ENCODE measurements at places on chromosomes 4 and X.

GRCh38 chrX:23749576-23749975, 6.5 kb upstream of the ACOT9 start:
- no peak for DNase-seq

DNA sequence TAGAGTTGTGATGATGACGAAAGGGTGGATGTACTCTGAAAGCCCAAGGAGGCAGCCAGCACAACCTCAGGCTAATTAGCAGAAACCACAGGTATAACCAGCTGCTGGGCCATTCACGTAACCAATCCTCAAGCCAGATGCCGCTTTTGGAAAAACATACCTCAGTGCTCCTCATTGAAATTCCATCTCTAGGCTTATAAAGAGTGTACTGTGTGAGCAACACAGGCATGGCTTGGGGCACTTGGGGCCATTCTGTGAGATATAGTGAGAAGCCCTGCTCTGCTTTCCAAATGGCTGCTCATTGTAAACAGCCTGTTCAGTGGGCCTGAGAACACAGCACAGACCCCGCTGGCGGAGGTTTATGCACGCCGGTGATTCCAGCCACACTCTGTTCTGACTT, 182.1 kb upstream of the HHIP start:
- no peak for DNase-seq

- DNase-seq = no peak
Measured at GRCh38 chr4:56728512-56728911, 47.4 kb upstream of the HOPX start.

GRCh38 chrX:54447461-54447860, 7.3 kb downstream of the TSR2 start:
- DNase-seq = no peak

GRCh38 chrX:31139961-31140360, 68.1 kb upstream of the FTHL17 start:
- DNase-seq = no peak

- no peak for DNase-seq
Measured at GRCh38 chr4:171221181-171221580, 592.0 kb upstream of the GALNTL6 start.

- no peak for DNase-seq
Measured at GRCh38 chrX:10634392-10635161, 14.2 kb upstream of the MID1 start.

- no peak for DNase-seq
Measured at GRCh38 chrX:122739770-122740169, 444.3 kb upstream of the GRIA3 start.

DNA sequence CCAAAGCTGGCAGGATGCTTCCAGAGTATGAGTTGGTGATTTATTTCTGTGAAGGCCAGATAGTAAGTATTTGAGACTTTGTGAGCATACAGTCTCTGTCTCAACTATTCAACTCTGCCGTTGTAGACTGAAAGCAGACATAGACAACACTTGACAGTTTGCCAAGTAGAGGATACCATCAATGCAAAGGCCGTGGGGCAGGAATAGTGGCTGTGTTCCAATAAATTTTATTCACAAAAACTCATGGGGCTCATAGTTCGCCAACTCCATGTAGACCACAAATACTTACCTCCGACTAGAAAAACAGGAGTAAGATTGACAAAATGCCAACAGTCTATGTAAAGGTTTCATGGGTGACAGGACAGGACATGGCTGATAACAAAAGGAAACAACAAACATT, 3.7 kb upstream of the PIR start:
- no peak for DNase-seq

DNA sequence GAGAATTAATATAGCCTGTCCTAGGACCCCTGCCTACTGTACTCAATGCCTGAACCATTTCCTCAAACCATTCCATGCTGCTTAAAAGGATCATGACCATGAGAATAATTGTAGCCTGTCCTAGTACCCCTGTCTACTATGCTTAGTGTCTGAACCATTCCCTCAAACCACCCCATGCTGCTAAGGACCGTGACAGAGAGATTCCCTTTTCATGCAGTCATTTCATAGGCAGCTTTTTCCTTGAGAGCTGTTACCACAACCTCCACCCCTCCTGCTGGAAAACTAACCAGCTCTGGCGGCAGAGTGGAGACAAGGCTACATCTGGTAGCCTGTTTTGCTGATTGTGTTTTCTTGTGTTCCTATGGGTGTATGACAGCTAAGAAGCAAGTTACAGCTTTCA, 174.9 kb upstream of the SMARCAD1 start:
- no peak for DNase-seq

GRCh38 chr4:152962150-152962549, 26.0 kb downstream of the FHDC1 start:
- no peak for DNase-seq

- DNase-seq = peak; percentile 69
Measured at GRCh38 chrX:153875391-153876111, 10.4 kb downstream of the L1CAM start.

GRCh38 chr4:101187841-101188240, 159.5 kb downstream of the PPP3CA start:
- no peak for DNase-seq

GRCh38 chr4:100420571-100420970, 97.3 kb downstream of the EMCN start:
- DNase-seq = no peak

DNA sequence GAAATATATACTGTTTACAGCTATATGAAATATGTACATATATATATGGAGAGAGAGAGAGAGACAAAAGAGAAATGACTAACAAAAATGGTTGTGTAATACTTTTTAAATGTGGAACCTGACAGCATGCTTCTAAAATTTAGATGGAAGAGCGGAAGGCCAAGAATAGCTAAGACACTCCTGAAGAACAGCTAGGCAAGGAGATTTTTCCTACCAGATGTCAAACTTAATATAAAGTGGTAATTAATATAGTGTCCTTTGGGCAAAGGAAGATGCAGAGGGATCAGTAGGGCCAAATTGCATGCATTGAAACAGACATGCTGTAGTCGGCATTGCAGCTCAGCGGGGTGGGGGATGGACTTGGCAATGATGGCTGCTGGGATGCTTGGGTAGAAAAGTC, 45.2 kb downstream of the ADD1 start:
- DNase-seq = no peak

DNA sequence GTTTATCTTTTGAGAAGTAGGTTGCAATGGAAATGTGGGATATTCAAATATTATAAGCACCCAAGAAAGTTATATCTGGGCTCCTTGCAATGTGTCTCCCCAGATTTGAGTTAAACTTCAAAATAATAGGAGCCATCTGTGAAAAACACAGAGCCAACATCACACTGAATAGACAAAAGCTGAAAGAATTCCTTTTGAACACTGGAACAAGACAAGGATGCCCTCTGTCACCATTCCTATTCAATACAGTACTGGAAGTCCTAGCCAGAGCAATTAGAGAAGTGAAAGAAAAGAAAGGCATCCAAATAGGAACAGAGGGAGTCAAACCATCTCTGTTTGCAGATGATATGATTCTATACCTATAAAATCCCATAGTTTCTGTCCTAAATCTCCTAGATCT, 114.3 kb upstream of the IL1RAPL1 start:
- DNase-seq = no peak

- DNase-seq = no peak
Measured at GRCh38 chr4:124970011-124970410, 257.5 kb upstream of the ANKRD50 start.

DNA sequence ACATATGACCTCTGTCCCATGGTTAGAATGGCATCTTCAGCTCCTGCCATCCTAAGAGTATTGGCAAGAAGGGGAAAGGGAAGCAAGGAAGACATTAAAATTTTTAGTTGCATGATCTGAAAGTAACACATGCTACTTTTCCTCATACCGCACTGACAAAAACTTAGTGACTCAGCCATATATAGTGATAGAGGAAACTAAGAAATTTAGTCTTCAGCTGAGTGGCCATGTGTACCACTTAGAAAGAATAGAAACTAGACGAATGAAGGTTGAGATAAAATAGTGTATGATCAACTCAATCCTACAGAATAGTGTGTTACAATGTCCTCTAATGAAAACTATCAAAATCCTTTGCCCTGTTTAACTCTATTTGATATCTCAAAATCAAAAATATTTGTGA, 164.1 kb downstream of the PPP3CA start:
- DNase-seq = no peak

DNA sequence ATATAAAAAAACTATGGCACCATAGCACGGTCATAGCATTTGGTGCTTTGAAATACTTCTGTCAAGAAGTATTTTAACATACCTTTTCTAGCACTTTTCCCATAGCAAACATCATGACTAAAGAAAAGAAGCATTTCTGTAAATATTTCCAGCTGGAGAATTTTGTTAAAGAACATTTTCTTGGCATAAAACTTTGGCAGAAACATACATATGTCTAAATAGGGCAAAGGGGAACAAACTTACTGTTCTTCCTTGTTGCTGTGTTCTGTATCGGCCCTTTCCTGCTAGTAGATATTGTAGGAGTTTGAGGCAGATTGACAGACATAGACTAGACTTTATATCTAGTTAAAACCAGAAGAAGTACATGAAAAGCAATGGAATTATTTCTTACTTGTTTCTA, 2368.5 kb downstream of the PCDH7 start:
- no peak for DNase-seq

DNA sequence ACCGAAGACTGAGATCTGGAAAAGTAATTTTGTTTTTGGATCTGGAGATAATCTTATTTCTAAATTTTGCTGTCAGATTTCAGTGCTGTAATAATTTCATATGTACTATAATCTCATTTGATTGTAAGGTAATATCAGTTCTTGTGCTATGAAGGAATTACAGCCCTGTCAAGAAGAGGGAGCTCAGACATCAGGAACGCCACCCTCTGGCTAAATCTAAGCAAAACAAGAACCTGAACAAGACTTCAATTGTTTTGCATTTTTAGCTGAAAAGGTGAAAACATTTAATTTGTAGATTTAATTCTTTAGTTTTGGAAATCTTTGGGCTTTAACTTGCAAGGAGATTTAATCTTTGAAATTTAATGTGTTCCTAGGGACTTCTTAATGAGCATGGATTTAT, 525.4 kb upstream of the HS3ST1 start:
- no peak for DNase-seq

- no peak for DNase-seq
Measured at GRCh38 chrX:68596871-68597270, 50.6 kb upstream of the STARD8 start.

DNA sequence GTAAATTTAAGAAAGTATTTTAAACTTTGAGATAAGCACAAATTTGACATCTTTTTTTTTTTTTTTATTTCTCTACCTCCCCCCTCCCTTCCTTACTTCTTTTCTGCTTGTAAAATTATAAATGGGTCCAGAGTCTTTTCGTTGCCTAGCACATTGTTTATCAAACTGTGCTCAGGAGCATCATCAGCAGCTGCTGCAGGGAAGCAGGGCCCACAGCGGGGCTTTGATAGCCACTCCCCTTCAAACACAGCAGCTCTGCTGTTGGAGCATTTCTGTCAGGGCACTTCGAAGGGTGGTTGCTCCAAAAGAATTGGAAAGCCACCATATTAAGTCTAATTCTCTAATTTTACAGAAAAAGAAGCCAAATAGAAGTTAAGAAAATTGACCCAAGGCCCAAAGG, 588.3 kb downstream of the SPRY1 start:
- DNase-seq = no peak

GRCh38 chr4:125313989-125314667, 627 bp upstream of the FAT4 start:
- no peak for DNase-seq

GRCh38 chr4:185341841-185342240, 53.9 kb downstream of the LRP2BP start:
- no peak for DNase-seq

GRCh38 chrX:139194571-139195280, 335.8 kb upstream of the F9 start:
- DNase-seq = no peak

DNA sequence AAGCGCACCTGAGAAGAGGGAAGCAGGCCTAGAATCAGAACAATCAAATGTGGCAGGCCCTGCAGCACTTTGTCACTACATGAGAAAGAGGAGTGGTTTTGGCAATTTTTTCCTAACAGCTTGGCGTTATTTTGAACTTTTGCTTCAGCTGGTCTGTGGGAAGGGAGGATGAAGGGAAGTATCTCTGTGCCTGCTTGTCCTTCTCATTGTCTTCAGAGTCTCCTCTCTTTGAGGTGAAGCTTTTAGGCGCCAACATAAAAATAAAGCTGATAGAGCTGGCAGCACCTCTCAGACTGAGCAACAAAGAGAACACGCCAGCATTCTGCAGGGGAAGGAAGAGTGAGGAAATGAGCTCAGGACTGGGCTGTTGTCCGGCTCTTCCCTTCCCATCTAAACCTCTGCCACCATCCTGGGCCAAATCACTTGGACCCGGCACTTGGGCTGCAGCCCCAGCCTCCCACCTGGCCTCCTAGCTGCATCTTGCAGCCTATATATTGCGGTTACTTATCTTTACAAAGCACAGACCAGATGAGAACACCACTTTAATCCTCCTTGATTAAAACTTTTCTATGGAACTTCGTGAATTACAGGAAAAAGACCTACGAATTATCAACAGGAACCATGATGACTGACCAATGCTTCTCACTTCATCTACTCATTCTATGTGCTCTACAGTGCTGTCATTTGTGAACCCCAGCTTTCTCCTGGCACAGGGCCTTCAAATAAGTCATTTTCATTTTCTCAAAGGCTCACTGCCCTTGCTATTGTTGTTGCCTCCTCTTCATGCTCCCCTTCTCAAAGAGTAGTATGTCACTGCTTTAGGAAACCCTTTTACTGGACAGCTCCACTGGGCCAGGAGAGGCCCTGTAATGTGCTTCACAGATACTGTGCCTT, 476.4 kb upstream of the HS3ST1 start:
- no peak for DNase-seq

GRCh38 chr4:1711571-1712215, 426 bp downstream of the SLBP start:
- DNase-seq = peak; percentile 33

- no peak for DNase-seq
Measured at GRCh38 chrX:136021160-136021559, 35.9 kb downstream of the SLC9A6 start.

GRCh38 chr4:139202991-139203390, 26.0 kb upstream of the ELF2 start:
- DNase-seq = no peak

DNA sequence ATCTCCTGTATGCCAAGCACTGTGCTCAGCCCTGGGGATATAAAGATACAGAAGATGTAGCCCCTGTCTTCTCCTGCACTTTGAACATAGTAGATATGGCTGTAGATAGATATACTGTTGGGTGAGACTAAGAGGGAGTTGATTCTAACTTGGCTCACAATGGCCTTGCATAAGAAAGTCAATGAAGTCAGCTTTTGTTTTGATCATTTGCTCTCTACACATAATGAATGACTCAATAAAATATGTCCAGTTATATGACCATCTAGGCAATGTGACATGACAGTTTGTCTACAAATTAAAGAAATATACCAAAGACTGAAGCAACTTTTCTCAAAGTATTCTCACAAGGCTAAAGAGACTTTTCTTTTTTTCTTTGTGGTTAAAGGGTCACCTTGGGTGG, 147.6 kb upstream of the DIPK2B start:
- no peak for DNase-seq

DNA sequence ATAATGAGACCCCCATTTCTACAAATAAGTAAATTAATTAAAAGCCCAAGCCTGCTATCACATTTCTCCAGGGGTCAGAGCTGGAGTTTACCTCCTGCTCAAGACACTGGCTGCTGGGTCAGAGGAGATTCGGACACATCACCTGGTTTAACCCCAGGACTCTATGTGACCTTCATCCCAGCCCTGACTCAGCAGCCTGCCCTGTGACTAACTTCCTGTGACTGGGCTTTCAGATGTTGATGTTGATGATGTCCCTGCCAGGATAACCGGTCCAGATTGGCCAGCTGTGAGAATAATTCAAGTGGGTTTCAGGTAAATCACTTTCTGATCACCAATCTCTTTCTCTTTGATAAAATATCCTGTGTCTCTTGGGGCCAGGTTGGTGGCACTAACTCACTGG, 102.4 kb upstream of the MAML3 start:
- DNase-seq = no peak
